ENCODE measurements at places on chromosomes 1 and 21.

DNA sequence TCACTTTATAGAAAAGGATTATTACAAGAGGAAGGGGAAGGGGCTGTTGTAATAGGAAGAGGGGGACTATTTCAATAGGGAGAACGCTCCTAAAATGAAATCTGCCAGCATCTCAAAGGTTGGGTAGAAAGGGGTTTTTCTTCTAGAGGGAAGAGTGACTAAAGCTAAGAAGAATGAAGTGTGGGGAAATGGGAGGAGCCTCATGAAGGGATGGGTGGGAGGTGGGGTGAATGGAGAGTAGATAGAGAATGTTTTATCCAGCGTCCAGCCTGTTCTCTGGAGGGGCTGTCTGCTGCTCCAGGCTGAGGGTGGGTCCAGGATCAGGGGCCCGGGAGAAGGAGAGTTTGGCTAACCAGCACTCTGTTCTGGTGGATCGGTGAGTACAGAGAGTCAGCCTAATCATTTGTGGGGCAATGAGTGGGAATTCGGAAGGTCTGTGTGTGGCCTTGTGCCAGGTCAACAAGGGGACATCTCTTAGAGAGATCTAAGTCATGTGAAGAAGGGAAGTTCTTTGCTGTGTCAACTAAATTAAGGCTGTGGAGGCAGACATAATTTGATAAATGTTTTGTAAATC, 25.2 kb downstream of the VN1R5 start:
- DNase-seq, result no peak

GRCh38 chr1:151009206-151009587, 948 bp downstream of the PRUNE1 start:
- DNase-seq, result no peak

GRCh38 chr1:24383381-24383940, 30.1 kb downstream of the STPG1 start:
- DNase-seq, result no peak

DNA sequence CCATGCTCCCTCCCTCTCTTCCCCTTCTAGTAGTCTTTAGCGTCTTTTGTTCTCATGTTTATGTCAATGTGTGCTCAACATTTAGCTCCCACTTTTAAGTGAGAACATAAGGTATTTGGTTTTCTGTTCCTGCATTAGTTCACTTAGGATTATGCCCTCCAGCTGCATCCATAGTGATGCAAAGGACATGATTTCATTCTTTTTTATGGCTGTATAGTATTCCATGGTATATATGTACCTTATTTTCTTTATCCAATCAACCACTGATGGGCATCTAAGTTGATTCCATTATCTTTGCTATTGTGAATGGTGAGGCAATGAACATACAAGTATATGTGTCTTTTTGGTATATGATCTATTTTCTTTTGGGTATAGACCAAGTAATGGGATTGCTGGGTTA, 38.3 kb upstream of the PALMD start:
- DNase-seq, result no peak

DNA sequence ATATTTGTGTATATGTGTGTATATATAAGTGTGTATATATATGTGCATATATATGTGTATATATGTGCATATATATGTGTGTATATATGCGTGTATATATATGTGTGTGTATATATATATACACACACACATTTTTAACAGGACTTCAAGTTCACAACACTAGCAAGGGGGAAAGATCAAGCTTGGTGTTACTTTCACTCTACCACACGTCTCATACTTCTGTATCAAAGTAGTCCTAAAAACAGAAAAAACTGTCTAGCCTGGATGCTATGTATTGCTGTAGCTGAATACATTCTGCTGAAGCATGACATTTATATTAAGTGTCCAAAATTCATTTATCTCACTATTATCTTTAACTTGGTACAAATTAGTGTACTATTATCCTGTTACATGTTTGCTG, 17.9 kb upstream of the ATP6V1G3 start:
- no peak for DNase-seq
